Calu3 (cell line): ENCODE measurements at places on chromosomes 3 and 15. TPM values are rescaled to one million over a fixed set of nuclear protein-coding genes. Genes with fewer than 3 reads are reported as not detected.

GRCh38 chr3:193805448-193805847 lies 212.4 kb downstream of the OPA1 start:
- peaks cover 8% of the 10 kb centered on the region for H3K27me3 ChIP-seq
- H3K36me3 ChIP-seq, result no peaks in the 10 kb centered on the region
- H3K4me1 ChIP-seq, result peaks cover 35% of the 10 kb centered on the region
- no peak overlapping the region for H3K27ac ChIP-seq

DNA sequence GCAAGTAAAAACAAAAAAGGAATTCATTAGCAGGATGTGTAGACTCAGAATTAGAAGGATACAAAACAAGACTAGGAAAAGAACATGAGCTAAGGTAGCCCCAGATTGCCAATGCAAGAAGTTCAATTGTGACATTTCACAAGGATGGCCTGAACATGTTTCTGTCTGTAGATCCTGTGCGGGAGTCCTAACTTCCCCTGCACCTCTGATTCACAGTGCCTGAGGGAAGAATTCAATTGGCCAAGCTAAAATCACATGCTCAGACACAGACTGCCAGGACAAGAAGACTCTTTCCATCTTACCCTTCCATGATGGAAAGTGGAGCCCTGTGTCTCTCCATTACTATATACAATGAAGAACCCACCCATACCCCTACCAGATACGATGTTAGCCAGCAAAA lies 251.5 kb downstream of the KCNH8 start:
- H3K36me3 ChIP-seq, result no peaks in the 10 kb centered on the region
- no peak overlapping the region for H3K27ac ChIP-seq
- no peak overlapping the region for H3K4me3 ChIP-seq

DNA sequence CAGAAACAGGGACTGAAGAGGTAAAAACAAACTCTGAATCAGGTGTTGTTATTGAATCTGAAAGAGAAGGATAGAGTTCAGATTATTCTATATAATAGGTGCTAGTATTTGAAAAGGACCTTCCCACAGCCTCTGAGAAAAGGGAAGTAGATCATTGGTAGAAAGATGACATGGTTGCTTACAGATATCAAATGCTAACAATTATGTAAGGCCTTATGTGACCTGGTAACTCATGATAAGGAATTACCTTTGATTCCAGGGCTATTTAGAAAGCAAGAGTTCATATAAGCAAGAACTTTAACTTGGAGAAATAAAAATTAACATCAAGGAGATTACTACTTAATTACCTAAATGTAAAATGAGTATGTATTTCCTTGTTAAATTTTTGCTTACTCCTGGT lies 7.6 kb downstream of the SLC27A2 start:
- no peak overlapping the region for H3K27ac ChIP-seq
- no peak for DNase-seq
- no peak overlapping the region for H3K4me3 ChIP-seq
- no peaks in the 10 kb centered on the region for H3K36me3 ChIP-seq
- no peaks in the 10 kb centered on the region for H3K27me3 ChIP-seq

RASGRP1 gene
- 9.0 and 15.1 TPM in 2 replicates for total RNA-seq

CASR gene
- 2.3 and 5.1 TPM in 2 replicates for total RNA-seq

PAQR5 gene
- total RNA-seq, result 1.8 and 2.5 TPM in 2 replicates

GRCh38 chr3:35404571-35404970 lies 234.8 kb upstream of the ARPP21 start:
- H3K27ac ChIP-seq, result no peak overlapping the region
- no peaks in the 10 kb centered on the region for H3K36me3 ChIP-seq
- no peak for DNase-seq
- H3K27me3 ChIP-seq, result no peaks in the 10 kb centered on the region
- H3K4me1 ChIP-seq, result no peaks in the 10 kb centered on the region

GRCh38 chr3:179021119-179021903 lies 50.3 kb downstream of the ZMAT3 start:
- no peak overlapping the region for H3K27ac ChIP-seq
- no peaks in the 10 kb centered on the region for H3K36me3 ChIP-seq
- no peaks in the 10 kb centered on the region for H3K4me1 ChIP-seq

CAPN3 gene
- total RNA-seq, result 2.1 and 2.3 TPM in 2 replicates

DNA sequence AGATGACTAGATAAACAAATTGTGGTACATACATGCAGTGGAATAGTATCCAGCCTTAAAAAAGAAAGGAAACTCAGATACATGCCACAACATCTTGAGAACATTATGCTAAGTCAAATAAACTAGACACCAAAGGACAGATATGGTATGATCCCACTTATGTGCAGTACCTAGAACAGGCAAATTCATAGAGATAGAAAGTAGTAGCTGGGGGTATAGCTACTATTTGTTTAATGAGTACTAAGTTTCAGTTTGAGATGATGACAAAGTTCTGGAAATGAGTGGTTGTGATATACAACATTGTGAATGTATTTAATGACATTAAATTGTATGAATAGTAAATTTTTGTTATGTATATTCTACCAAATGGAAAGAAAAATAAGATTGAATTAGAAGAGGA lies 477.2 kb upstream of the CFAP20DC start:
- no peaks in the 10 kb centered on the region for H3K27me3 ChIP-seq
- no peak for DNase-seq
- no peaks in the 10 kb centered on the region for H3K4me1 ChIP-seq
- no peak overlapping the region for H3K4me3 ChIP-seq
- H3K27ac ChIP-seq, result no peak overlapping the region

MUC20 gene
- 83.1 and 128 TPM in 2 replicates for total RNA-seq

- H3K27me3 ChIP-seq, result no peaks in the 10 kb centered on the region
- no peak for DNase-seq
- H3K4me3 ChIP-seq, result peak overlapping the region; percentile 97
Observed at GRCh38 chr3:14126017-14126886, 1.4 kb downstream of the TMEM43 start.

LDHAL6B gene
- total RNA-seq, result not detected in 2 replicates

- no peak for DNase-seq
- H3K4me1 ChIP-seq, result peaks cover 17% of the 10 kb centered on the region
- H3K27me3 ChIP-seq, result no peaks in the 10 kb centered on the region
- no peak overlapping the region for H3K4me3 ChIP-seq
- no peaks in the 10 kb centered on the region for H3K36me3 ChIP-seq
- H3K27ac ChIP-seq, result no peak overlapping the region
Observed at GRCh38 chr3:111311709-111312235, 230.2 kb upstream of the CD96 start.

DNA sequence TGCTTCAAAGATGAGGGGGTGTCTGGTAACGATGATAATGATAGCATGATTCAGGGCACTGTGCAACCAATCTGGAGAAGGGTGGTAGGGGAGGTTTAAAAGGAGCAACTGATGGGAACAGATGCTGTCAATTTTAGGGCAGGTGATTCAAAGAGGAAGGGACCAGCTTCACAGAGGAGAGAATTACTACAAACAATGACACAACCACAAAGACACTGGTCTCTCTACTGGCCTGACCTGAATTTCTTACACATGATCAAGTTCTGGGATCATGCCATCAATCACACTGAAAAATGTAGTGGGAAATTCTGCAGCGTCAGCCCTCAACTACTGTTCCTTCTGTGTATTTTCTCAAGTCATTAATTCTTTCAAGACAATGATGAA lies 2.6 kb upstream of the CDV3 start:
- peaks cover 63% of the 10 kb centered on the region for H3K4me1 ChIP-seq
- H3K27ac ChIP-seq, result peak overlapping the region; percentile 33

DNA sequence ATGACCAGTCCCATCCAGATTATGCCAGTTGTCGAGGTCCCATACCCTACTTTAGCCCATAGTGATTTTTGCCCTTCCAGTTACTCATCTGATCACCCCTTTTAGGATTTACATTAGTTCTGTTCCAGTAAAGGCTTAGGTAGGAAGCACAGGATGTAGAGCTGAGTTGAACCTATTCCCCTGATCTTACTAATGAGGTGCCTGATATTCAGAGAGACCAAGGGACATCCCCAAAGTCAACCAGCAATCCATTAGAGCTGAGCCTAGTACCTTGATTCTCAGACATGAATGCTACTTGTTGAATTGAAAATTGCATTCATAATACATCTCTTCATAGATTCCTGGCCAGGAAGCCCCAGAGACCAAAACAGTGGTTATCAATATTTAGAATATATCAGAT lies 24.7 kb downstream of the CTDSPL start:
- H3K27me3 ChIP-seq, result no peaks in the 10 kb centered on the region
- H3K4me1 ChIP-seq, result peaks cover 41% of the 10 kb centered on the region
- no peaks in the 10 kb centered on the region for H3K36me3 ChIP-seq
- no peak overlapping the region for H3K4me3 ChIP-seq
- no peak for DNase-seq

DNA sequence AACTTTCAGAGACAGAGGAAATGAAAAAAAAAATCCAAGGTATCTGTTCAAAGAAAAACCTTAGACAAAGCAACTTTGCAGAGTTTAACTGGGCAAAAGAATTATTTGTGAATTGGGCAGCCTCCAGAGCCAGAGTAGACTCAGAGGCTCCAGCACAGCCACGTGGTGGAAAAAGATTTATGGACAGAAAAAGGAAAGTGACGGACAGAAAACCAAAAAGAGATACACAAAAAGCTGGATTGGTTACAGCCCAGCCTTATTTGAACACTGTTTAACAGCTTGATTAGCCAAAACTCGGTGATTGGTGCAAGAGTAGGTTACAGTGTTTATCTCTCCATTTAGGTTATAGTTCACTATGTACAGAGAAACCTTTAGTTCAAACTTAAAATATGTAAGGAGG lies 23.7 kb upstream of the GPD1L start:
- no peak for DNase-seq
- H3K27ac ChIP-seq, result no peak overlapping the region

IL20RB gene
- 8.5 and 12.0 TPM in 2 replicates for total RNA-seq

DNA sequence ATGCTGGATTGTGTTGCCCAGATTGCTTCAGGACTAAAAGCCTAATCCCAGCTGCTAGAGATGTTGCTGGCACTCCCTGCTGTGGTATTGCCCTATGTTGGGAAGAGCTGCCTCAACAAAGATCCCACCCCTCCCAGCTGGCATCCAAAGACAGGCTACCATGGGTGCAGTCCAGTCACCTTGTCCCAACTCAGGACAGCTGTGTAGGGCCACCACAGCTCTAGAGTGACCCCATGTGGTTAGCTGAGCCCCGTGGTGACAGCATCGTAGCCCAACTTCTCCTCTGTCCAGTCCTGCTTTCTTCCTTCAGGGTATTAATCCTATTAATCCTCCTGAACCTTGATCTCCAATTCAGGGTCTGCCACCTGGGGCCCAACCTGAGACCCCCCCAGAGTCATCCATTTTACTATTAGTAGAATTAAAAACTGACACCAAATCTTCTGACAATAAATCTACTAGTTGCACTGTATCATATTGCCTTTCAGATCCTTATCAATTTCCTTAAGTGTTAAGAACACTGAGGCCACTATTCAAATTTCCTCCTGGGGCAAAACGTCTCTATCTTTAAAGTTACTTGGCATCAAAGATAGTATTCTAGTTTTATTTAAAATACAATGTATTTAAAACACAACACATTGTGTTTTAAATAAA lies 83.5 kb downstream of the AQP9 start:
- H3K4me3 ChIP-seq, result no peak overlapping the region
- no peaks in the 10 kb centered on the region for H3K27me3 ChIP-seq

DNA sequence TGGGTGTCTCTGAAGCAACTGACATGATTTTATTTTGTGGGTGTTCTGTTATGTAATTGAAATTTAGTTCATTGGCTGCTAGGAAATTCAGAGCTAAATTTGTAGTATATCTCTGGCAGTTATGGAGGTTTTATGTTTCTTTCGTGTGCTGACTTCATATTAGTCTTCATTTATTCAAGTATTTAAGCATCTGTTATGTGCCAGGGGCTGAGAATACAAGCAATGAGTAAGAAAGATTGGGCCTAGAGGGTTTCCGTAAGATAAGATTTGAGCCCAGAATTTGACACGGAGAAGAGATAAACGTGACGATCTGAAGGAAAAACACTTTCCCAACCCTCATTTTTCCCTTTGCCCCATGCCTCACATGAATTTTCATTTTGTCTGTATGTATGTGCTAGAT lies 75.2 kb upstream of the ACKR4 start:
- H3K4me1 ChIP-seq, result no peaks in the 10 kb centered on the region
- no peaks in the 10 kb centered on the region for H3K27me3 ChIP-seq
- no peak overlapping the region for H3K4me3 ChIP-seq
- no peak overlapping the region for H3K27ac ChIP-seq
- DNase-seq, result no peak

GRCh38 chr15:48025118-48025517 lies 95.7 kb upstream of the SLC24A5 start:
- no peaks in the 10 kb centered on the region for H3K36me3 ChIP-seq
- DNase-seq, result no peak
- H3K27me3 ChIP-seq, result no peaks in the 10 kb centered on the region
- H3K27ac ChIP-seq, result no peak overlapping the region
- no peak overlapping the region for H3K4me3 ChIP-seq

WDR93 gene
- not detected in 2 replicates for total RNA-seq

MEIS2 gene
- total RNA-seq, result 23.1 and 24.5 TPM in 2 replicates

ITPKA gene
- 0.61 and 0.68 TPM in 2 replicates for total RNA-seq

- H3K4me1 ChIP-seq, result peaks cover 74% of the 10 kb centered on the region
- H3K4me3 ChIP-seq, result no peak overlapping the region
- peaks cover 13% of the 10 kb centered on the region for H3K36me3 ChIP-seq
- peak overlapping the region; percentile 97 for H3K27ac ChIP-seq
- H3K27me3 ChIP-seq, result no peaks in the 10 kb centered on the region
Observed at GRCh38 chr3:109926376-109926775, 589.0 kb upstream of the DPPA4 start.

GRCh38 chr15:96020133-96020532 lies 310.4 kb upstream of the NR2F2 start:
- no peak for DNase-seq
- H3K4me3 ChIP-seq, result no peak overlapping the region
- H3K27ac ChIP-seq, result no peak overlapping the region
- H3K4me1 ChIP-seq, result peaks cover 5% of the 10 kb centered on the region
